Stimulated activated CD8-positive, alpha-beta memory T cell treated with anti-CD3 and anti-CD28 coated beads, Interleukin-15, amount 100 ng/mL, for 1 hour (primary cell): ENCODE measurements at places on chromosomes 1 and 21.

GRCh38 chr1:228274452-228275178 is 66.8 kb downstream of the OBSCN start:
- DNase-seq: no peak

DNA sequence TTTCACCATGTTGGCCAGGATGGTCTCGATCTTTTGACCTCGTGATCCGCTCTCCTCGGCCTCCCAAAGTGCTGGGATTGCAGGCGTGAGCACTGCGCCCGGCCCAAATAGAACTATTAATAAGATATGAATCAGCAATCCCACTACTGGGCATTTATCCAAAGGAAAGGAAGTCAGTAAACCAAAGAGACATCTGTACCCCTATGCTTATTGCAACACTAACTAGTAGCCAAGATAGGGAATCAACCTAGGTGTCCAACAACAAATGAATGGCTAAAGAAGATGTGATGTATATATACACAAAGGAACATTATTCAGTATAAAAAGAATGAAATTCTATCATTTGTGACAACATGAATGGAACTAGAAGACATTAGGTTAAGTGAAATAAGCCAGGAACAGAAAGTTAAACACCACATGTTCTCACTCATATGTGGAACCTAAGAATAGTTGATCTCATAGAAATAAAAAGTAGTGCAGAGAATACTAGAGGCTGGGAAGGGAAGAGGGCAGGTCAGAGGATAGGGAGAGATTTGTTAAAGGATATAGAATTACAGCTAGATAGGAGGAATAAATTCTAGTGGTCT is 48.8 kb downstream of the XPR1 start:
- DNase-seq: no peak

GRCh38 chr1:32878637-32879041 is 7.7 kb upstream of the HPCA start:
- DNase-seq: no peak

DNA sequence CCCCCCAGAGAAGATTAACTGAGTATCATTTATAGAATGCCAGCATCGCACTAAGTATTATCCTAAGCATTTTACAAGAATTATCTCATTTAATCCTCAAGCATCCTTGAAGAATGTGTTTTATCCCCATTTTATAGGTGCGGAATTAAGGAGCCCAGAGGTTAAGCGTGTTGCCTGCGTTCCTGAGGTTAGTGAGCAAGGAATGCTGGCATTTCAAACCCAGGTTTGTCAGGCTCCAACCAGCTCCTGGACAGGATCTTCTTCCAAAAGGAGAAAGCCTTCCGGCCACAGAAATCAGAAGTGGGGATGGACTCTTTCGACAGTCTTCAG is 82.3 kb downstream of the SSBP3 start:
- DNase-seq: no peak

DNA sequence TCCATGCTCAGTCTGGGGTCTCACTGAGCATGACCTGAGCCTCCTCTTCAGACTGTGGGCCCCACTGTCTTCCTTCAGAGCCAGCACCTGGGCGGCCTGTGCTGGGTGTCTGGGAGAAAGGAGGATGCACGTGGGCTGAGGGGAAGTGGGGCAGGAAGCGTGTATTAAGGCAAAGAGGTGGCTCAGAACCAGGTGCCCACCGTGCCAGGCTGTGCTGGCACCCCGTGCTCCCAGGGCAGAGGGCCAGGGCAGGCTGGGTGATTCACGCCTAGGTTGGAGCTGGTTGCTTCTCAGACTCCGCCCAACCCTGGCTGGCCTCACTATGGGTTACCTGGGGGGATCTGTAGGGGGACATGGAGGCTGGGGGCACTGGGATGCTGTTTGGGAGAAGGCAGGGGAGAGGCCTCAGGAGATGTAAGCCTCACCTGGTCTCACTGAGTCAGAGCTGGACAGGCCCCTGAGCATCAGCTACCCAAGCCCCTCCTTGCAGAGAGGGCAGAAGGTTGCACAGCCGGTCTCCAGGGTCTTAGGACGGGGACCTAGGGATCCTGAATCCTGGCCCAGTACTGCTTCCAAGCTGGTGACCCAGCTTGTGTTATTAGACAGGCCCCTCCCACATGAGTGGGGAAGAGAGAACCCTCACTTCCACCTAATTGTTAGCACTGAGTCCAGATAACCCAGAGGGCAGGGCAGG is 18.6 kb upstream of the PADI1 start:
- DNase-seq: no peak

GRCh38 chr21:9008636-9009035 is 1512.7 kb upstream of the TPTE start:
- DNase-seq: no peak

DNA sequence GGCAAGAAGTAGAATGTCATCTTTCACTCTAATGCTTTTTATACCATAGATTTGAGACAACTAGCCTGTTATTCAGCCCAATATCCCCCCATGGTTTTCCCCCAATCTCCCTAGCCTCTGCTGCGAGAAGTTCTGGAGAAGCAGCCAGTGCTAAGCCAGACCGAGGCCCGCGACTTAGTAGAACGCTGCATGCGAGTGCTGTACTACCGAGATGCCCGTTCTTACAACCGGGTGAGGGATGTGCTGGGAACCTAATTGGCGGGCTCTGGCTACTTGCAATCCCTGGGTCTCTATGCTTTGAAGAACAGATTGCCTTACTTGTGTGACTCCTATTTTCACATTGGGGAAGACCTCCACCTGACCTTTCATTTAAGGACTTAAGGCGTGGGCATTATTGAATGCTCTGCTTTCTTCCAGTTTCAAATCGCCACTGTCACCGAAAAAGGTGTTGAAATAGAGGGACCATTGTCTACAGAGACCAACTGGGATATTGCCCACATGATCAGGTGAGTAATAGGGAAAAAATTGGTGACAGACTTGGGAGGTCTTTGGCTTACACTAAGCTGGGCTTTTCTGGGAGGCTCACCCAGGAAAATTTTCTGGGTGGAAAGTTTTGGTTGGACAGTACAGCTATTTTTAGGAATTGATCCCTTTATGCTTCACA is 1.9 kb downstream of the PSMB4 start:
- DNase-seq: no peak

- no peak for DNase-seq
These were observed 31.6 kb downstream of the ZMYND12 start for GRCh38 chr1:42424201-42424600.

DNA sequence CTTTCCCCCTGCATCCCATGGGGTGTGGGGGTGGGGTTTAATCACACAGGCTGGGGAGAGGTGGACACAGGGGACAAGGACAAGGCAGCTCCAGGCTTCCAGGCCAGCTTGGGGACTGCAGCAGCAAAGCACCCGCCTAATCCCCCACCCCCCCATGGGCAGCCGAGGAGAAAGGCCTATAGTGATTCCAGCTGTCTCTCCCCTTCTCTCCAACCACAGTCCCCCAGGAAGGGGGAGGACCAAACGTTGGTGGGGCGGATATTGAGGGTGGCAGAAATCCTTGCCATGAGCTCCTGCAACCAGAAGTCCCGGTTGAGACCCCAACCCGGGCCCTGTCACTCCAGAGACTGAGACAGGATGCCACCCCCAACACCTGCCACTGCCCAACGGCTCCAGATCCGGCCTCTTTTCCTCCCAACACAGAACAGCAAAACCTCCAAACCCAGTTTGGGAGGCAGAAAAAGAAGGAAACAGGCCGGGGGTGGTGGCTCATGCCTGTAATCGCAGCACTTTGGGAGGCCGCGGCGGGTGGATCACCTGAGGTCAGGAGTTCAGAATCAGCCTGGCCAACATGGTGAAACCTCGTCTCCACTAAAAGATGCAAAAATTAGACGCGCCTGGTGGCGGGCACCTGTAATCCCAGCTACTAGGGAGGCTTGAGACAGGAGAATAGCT is 1.7 kb downstream of the EPHA2 start:
- no peak for DNase-seq

GRCh38 chr1:28718586-28719331 is 18.0 kb upstream of the YTHDF2 start:
- no peak for DNase-seq
